Natural killer cell (primary cell): ENCODE measurements at places on chromosomes 16 and 17. TPM values are rescaled to one million over a fixed set of nuclear protein-coding genes. Genes with fewer than 3 reads are reported as not detected.

The CFAP97D1 gene
- not detected for total RNA-seq

The SCO1 gene
- total RNA-seq = 13.4 TPM

DNA sequence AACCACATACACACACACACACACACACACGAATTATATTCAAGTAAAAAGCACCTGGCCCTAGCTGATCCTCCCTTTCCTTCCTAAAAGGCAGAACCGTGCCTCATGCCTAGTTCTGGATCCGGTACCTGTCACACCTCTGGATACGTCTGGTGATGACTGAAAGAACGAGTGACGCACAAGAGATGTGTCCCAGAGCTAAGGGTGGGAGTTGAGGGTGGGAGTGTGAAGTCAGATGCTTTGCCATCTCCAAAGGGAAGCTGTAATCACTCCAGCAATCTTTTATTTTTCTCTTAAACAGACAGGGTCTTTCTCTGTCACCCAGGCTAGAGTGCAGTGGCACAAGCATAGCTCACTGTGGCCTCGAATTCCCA lies 26.5 kb upstream of the GSG1L start:
- DNase-seq = no peak

GRCh38 chr16:13391337-13391736 lies 489.9 kb downstream of the SHISA9 start:
- no peak for DNase-seq

DNA sequence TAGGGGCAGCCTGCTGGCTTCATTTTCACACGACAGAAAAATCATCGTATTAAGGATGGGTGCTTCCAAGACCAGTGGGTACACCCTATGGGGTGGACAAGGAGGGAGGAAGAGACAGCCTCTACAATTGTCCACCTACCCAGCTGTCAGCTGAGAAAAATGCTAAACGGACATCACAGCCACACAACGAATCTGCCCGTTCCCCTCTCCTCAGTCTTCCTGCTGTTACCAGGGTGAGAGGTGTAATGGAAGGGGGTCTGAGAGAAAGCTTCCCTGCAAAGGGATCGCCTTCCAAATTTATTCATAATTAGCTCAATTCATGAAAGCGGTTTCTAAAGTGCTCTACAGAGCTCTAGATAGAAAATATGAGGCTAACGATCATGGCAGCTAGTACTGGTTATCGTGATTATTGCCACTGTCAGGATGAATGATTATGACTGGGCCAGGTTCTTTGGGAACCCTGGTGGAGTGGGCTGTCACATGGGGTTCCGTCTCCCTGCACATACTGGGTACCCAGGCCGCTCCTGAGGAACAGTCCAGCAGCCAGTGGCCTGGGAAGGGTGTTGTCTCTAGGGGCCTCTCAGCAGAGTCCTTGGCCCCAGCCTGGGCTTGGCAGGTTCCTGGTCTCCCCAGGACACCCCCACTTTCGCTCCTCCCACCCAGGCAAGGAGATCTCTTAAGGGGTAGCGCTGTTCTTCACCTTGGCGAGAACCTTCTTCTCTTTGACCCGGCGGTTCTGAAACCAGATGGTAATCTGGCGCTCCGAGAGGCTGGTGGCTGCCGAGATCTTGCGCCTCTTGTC lies 2.2 kb downstream of the HOXB13 start:
- no peak for DNase-seq

The PERCC1 gene
- 0.68 TPM for total RNA-seq

DNA sequence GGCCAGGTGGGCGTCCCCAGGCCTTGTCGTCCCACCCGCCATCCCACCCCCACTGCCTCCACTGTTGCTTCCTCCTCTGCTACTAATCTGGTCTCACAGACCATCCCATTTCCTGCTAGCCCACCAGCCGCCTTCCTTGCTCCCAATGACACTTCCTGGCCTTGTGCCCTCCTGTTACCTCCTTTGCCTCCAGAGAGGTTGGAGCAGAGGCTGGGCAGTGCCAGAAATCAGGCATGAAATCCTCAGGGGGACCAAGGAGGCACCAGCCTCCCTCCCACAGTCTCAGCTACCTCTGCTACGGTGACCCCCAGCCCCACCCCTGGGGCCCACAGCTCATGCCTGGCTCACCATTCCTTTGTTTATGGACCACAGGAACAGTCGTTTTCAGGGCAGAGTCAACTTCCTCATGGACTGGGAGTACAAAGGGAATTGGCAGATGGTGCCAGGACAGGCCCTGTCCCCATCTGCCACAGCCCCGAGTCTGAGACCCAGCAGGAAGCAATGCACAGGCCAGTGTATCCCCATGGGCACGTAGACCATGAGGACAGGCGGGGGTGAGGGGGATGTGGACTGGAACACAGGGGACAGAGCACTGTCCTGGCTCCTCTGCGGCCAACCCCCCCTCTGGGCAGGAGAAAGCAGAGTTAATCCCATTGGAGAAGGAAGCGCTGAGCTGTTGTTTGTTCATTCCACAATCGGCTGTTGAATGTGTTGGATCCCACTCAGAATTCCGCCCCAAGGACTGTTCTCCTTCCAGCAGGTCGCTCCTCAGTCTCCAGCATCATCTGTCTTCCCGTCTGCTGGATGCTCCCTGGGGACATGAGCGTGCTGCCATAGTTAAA lies 2.2 kb upstream of the CDH5 start:
- no peak for DNase-seq

GRCh38 chr16:35585411-35585810 lies 2126.0 kb downstream of the TP53TG3F start:
- DNase-seq = no peak

- DNase-seq = no peak
Observed at GRCh38 chr17:50682441-50682840, 25.3 kb downstream of the ANKRD40 start.

GRCh38 chr16:79097771-79098170 lies 502.8 kb downstream of the MAF start:
- no peak for DNase-seq

DNA sequence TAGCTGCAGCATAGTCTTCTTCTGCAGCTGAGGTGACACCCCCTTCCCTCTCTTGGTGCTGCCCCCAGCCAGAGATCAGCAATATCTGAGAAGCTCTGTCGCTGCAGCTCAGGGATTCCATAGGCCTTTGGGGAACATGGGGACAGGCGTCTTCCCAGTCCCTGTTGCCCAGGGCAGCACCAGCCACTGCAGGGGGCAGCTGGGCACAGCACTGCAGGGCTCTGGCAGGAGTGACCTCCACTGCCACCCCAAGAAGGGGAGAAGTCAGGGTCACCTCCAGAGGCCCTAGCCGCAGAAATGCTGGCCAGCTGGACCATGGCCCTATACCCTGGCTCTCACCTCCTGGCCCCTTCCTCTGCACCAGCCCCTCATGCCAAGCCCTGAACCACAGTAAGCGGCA lies 16.9 kb downstream of the SCN4A start:
- no peak for DNase-seq

The INPP5K gene
- 317 TPM for total RNA-seq

DNA sequence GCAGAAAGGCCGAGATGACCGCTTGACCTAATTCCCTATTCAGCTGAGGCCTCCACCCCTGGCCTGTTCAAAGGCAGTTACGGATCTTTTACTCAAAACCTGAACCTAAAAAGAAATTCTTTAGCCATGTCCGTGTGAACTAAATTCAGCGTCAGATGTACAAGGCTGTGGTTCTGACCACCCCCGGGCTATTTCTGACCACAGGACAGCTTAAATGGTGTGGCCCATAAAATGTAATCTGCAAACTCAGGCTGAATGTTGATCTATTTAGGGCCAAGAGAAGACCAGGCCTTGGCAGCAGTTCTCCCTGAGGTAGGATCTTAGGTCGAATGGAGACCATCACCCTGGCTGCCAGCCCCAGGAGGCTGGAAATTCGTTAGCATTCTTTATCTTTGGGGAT lies 485.5 kb downstream of the WWOX start:
- no peak for DNase-seq

- no peak for DNase-seq
Observed at GRCh38 chr16:89633064-89633631, 19.7 kb downstream of the DPEP1 start.

The WFDC1 gene
- total RNA-seq = not detected

- no peak for DNase-seq
Observed at GRCh38 chr17:36127199-36127893, 23.7 kb downstream of the CCL4 start.

The TBKBP1 gene
- 21.4 TPM for total RNA-seq

DNA sequence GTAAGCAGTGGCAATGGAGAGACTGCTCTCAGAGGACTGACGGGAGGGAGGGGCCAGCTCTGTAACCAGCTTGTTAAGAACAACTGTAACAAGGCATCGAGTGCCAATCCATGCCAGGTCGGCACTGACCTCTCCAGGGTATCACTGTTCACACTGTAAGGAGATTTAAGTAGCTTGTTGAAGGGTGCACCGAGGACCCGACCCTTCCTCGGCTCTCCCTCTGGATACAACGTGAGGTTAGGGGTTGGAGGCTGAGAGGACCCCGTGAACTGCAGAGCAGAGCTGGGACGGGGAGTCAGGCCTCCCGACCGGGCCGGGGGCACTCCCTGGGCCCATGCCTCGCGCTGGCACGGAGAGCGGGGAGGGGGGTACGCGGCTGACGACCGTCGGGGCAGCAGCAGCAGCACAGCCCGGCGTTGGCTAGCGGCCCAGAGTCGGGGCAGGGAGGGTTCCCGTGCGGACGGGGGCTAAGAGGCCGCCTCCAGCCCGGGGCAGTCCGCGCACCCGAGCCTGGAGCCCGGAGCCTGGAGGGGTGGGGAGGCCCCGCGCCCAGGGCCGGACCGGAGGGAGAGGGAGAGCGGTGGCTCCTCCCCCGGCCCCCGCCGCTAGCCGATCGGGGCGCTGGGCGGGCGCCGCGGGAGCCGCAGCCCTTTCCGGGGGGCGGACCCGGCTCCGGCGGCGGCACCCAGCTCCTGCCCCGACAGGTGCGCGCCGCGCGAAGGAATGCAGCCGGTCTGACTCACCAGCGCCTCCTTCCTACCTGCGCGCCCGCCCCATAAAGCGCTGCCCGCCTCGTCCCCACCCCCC lies at the start of gene ITGB4:
TSS of gene ITGB4 (plus strand) at position 804 of the 807 bp plus-strand sequence. CDS start 3,245 bp downstream, outside the sequence.
- DNase-seq = peak; percentile 84

DNA sequence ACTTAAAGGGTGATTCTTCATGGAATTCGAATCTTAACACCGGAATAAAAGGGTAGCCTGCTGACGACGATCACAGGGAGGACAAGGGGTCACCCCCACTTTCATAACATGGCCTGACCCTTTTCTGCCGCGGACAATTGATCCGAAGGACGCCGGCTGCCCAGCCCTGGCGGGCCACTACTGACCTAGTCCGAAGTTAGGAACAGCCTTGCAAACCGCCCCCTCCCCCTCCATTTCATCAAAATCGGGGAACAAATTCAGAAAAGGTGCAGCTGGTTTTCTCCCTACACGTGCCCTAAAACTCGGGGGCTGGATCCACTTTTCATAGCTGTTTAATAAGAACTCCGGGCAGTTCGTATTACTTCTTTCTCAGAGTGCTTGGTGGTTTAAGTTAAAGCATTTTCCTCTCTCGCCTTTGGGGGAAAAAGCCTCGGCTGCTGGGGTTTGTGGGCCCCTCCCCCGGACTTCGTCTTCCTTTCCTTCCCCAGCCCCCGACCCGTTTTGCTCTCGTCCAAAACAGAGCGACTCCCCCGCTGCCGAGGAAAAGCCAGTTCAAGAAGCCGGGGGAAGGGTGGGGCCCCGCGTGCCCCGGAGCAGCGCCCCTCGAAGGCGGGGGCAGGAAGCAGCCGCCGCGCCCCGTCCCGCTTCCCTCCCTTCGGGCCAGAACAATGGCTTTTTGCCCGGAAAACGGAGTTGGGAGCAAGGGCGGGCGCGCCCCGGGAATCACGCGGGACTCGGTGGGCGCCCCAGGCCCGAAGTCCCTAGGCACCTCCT lies 641 bp upstream of the CBX2 start:
- peak; percentile 60 for DNase-seq

- no peak for DNase-seq
Observed at GRCh38 chr17:27802962-27803680, 2.8 kb upstream of the NOS2 start.

DNA sequence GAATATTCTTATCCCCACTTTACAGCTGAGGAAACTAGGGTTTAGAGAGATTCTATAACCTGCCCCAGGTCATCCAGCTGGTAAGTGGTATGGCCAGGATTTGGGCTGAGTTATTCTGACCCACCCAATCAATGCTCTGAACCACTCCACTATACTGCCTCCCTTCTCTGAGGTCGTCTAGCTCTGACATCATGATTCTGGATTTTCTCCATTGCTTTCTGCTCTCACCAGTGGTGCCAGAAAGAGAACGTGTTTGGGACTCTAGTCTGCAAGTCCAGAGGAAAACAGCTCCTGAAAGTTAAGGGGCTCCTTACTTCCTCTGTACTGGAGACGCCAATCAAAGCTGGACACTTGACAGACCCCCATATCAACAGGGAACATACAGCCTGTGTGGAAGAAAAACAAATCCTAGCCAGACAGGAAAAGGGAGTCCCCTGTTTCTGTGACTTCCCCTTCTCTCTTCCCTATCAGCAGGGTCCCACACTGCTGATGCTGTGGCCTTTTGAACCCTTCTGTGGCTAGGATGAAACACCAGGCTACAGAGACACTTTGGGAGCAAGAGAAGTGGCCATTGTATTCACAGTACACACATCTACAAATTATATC lies 6.0 kb upstream of the EZH1 start:
- DNase-seq = no peak

The RFWD3 gene
- 53.4 TPM for total RNA-seq

GRCh38 chr17:59521465-59522126 lies 43.8 kb upstream of the DHX40 start:
- peak; percentile 79 for DNase-seq

The MYO18A gene
- total RNA-seq = 110 TPM

The ITGAD gene
- total RNA-seq = 2.9 TPM

DNA sequence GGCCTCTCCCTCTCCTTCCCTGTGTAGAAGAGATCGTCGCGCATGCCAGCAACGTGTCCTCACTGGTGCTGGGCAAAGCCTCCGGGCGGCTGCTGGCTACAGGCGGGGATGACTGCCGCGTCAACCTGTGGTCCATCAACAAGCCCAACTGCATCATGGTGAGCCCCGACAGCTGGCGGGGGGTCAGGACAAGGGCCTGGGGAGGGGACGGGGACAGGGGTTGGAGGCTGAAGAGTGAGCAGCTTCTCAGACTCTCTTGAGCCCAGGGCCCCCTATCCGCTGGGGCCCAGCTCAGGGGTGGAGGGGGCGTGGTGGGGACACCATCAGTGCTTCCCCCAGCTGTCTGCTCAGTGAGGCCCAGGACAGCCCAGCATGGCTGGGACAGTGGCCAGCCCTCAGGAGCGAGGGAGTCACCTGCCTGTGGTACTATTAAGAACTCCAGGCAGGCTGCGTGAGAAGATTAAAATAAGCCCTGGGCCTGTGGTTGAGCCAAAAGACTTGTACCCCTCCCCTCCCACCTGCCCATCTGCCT lies 6.2 kb downstream of the KATNB1 start:
- no peak for DNase-seq

- DNase-seq = no peak
Observed at GRCh38 chr16:27847030-27847550, 216.4 kb downstream of the GSG1L start.

The ZNF750 gene
- not detected for total RNA-seq
